NCI-H1105 (cell line): ENCODE measurements at places on chromosomes 11 and 22.
A peak's percentile ranks its signal among the peaks of the same experiment; 100 is the strongest.

GRCh38 chr11:13091804-13092203 lies 82.7 kb downstream of the RASSF10 start:
- no peak for DNase-seq

GRCh38 chr11:103798026-103798425 lies 238.4 kb upstream of the DDI1 start:
- no peak for DNase-seq

- DNase-seq, result no peak
Observed at GRCh38 chr11:12375720-12376119, 1.7 kb upstream of the PARVA start.

DNA sequence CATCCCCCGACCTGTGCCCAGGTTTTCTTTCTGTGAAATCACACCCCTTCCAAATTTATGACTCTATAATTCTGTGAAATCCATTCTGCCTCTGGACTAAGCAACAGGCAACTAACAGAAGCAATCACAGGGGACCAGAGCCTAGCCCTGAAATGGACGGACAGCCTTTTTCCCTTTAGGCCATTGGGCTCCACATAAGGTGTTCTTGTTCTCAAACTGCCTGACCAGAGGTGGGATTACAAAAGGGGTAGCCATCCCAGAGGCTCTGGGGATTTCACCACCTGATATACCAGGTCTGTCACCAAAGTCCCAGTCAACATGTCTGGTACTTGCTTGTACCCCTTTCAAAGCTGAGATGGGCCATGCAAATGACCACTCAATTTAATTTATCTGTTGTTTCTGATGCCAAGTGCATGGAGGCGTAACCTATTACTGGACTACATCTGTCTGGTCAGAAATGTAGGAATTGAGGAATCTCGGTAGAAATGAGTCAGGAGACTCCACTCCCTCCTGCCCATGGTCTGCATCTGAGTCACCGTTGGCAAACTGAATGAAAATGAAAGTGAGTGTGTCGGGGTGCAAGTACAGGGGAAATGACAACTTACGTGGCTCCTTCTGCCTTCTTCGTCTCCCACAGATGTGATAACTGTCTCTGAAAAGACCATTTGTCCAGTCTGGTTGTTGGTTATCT lies 10.2 kb downstream of the DKK3 start:
- no peak for DNase-seq

GRCh38 chr11:104898685-104899013 lies 389 bp upstream of the CASP12 start:
- no peak for DNase-seq

DNA sequence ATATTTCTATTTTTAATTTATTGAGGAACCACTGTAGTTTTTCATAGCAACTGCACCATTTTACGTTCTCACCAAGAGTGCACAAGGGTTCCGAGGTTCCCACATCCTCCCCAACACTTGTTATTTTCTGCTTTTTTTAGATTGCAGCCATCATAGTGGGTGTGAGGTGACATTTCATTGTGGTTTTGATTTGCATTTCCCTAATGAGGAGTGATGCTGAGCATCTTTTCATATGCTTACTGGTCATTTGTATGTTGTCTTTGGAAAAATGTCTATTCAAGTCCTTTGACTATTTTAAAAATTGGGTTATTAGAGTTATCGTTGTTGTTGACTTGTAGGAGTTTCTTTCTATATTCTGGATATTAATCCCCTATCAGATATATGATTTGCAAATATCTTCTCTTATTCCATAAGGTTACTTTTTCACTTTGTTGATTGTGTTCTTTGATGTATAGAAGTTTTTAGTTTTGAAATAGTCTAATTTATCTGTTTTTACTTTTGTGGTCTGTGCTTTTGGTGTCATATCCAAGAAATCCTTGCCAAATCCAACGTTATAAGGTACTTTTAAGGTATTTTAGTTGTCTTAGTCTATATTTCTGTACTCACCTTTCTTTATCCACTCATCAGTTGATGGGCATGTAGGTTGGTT lies 9.0 kb downstream of the NEAT1 start:
- no peak for DNase-seq

GRCh38 chr11:65423516-65424204 lies 1.1 kb downstream of the NEAT1 start:
- no peak for DNase-seq

DNA sequence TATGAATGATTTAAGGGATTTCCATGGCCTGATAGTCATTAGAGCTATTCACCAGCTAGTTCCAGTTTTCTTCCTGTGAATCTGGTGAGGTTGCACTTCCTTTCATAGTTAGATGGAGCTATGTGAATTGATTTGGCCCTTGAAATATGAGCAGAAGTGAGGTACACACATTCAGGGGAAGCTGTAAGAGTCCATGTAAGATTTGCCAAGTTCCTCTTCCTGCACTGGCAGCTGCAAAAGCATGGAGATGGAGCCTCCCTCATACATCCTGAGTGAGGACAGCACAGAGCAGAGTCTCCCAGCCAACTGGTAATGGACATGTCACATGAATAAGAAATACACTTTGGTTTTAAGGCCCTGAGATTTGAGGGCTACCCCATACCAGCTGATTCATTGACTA lies 111.7 kb downstream of the CD44 start:
- DNase-seq, result no peak

DNA sequence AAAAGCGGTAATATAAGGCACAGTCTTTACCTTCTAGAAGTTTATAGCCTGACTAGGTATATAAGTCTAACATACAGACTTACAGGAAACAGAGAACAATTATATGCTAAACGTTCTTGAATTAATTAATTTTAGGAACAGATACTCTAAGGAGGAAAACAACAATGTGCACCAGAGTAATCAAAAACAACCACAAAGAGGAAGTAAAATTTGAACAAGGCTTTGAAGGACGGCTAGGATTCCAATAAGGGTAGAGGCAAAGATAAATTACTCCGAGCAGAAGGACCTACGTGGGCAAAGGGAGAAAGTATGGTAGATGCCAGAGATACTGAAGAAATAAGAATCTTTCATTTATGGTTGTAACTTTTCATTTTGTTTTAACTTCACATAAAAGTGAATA lies 54.4 kb downstream of the ENTHD1 start:
- no peak for DNase-seq

GRCh38 chr11:18778468-18778867 lies 13.1 kb downstream of the PTPN5 start:
- DNase-seq, result no peak

DNA sequence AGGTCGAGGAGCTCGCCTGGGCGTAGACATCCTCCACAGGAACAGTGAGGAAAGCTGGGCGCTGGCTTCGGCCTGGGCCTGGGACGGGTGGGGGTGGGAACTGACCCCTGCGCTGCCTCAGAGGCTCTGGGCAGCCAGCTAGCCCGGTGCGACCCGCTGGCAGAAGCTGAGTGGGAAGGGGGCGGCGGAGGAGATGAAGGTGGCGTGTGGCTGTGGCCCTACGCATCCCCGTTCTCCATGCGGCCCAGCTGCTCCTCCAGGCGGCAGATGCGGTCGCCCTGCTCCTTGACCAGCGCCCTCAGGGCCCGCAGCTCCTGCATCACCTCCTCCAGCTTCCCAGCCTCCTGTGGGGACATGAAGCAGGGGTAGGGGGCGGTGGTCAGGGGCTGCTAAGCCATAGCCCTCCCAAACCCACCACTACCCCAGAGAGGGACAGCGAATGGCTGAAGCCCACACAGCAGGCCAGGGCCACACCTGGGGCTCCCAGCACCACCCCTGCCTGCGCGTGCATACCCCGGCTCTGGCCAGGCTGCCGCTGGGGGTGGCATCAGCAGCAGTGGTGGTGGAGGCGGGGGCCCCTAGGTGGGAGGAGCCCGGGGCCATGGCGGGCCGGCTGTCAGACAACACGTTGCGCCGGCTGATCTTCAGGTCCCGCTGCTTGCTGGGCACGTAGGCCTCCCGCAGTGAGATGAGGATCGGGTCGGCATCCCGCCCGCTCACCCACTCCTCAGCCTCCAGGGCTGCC lies 848 bp upstream of the PTPRCAP start:
- DNase-seq, result no peak

- no peak for DNase-seq
Observed at GRCh38 chr11:119539583-119539982, 116.6 kb upstream of the THY1 start.

GRCh38 chr11:70384566-70385152 lies 13.7 kb upstream of the CTTN start:
- no peak for DNase-seq

DNA sequence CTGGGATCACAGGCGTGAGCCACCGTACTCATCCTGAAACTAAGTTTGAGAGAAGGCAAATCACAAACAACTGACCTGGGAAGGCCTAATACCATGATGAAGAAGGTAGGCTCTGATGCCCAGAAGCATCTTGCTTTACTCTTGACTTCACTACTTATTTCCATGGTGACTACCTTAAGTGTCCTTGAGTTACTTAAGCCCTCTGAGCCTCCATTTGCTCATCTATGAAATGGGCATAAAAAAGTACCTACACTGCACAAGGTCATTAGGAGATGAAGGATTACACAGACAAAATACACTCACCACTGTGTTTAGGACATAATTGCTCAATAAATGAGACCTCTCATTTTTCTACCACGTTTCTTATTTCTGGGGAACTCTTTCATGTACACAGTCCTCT lies 27.9 kb downstream of the EIF4ENIF1 start:
- no peak for DNase-seq

DNA sequence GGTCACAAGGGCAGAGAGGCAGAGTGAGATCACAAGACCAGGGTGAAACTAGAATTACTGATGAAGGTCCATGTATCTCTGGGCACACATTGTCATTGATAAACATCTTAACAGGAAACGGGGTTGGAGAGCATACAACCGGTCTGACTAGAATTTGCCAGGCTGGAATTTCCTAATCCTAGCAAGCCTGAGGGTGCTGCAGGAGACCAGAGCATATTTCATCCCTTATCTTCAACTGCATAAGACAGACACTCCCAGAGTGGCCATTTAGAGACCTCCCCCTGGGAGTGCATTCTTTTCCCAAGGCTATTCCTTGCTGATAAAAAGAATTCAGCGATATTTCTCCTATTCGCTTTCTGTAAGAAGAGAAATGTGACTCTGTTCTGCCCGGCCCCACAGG lies 84.6 kb upstream of the IZUMO1R start:
- DNase-seq, result no peak

DNA sequence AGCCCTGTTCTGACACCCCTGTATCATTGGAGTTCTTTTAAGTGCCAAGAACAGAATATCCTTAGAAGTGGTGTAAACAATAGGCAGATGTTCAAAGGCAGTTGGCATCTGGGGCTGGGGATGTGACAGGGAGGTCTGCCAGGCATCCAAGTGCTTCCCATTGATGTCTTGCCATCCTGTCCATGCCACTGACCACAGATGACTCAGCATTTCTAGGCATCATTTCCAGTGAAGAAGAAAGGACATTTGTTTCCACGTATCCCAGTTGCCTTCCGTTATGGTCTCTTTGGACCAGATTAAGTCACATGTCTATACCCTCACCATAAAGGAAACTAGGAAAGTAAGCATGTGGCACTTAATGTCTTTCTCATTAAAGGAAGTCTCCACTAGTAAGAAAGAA lies 76.7 kb upstream of the BARX2 start:
- DNase-seq, result no peak

DNA sequence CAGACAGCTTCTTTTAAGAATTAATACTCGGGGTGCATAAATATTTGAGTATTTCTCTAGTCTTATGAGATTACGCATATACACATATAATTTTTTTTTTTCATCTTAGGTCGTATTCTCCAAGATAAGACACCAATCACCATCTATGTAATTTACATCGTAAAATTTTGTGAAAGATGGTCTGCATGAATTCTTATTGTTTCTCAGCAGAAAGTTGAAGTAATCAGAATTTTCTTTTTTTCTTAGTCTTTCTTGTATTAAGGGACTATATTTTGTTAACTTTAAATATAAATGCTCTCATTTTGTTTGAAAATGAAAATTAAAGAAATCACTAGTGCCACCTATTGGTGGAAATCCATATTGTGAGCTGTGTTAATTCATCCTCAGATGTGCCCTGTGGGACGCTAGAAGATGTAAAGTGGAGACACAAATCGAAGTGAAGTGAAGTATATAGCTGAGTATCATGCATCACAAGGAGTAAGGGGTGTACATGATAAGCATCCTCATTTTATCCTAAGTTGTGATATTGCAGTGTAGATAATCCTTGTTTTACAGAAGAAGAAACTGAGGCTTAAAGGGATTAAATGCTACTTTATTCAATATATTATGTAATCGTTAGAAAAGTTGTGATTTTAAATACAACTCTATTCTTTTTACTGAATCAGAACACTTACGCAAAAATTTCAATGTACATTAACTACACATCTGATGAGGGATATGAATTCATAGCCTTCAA lies 2084.3 kb downstream of the LRRC4C start:
- DNase-seq, result peak; percentile 15

- no peak for DNase-seq
Observed at GRCh38 chr22:22705328-22706100, 61.1 kb downstream of the GGTLC2 start.

- DNase-seq, result no peak
Observed at GRCh38 chr11:119643876-119644225, 85.1 kb downstream of the NECTIN1 start.

DNA sequence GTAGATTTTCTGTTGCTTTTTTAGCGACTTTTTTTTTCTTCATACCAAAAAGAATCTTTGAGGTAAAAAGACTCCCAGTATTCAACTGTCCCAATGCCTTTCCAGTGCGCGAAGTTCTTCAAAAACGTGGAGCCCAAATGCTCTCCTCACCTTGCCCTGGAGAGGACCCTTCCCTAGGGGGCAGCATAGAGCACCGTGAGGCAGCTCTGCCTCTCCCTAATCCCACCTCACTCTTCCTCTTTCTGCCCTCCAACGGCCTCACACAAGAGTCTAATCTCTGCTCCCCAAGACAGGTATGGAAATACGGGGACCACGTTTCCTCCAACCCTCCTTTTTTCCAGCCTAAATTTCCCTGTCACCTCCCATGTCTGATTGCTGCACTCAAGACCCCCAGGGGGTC lies 117.5 kb upstream of the ALX4 start:
- no peak for DNase-seq

- no peak for DNase-seq
Observed at GRCh38 chr22:45793892-45794291, 122.3 kb downstream of the ATXN10 start.

DNA sequence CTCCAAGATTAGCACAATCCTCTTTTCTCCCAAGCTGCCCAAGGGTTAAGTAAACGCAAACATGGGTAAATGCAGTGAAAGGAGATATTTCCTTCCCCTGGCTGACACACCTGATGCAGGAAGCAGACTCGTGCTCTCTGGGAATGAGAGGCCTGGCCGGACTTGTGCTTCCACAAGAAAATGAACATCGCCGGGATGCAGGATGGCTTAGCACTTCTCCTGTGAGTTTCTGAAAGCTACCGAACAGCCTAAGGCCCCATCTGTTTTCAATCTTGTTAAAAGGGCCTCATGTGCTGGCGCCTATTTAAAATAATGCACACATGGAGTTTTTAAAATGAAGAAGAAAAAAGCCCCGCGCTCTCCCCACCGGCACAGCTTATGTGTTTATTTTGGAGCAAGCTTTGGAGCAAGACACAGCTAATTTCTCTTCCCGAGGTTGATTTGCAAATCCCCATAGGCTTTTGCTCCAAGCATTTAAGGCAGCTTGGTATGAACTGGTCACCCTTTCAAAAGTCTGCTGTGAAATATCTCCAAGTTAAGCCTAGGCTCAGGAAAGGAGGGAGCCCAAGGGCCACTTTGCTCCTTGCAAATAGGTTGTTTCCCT lies 100.9 kb downstream of the SYN3 start:
- no peak for DNase-seq

GRCh38 chr22:47275605-47276449 lies 513.4 kb downstream of the TBC1D22A start:
- no peak for DNase-seq

GRCh38 chr22:38141217-38141973 lies 30.9 kb upstream of the BAIAP2L2 start:
- no peak for DNase-seq

- no peak for DNase-seq
Observed at GRCh38 chr11:99068832-99069231, 48.1 kb downstream of the CNTN5 start.
